ENCODE measurements at places on chromosomes 2 and 18.
A peak's percentile ranks its signal among the peaks of the same experiment; 100 is the strongest.

GRCh38 chr2:156901373-156902031 is 356.0 kb upstream of the GALNT5 start:
- no peaks in the 10 kb centered on the region for H3K27me3 ChIP-seq
- no peaks in the 10 kb centered on the region for H3K36me3 ChIP-seq
- DNase-seq = no peak
- H3K4me3 ChIP-seq = no peak overlapping the region
- no peak overlapping the region for H3K27ac ChIP-seq
- no peaks in the 10 kb centered on the region for H3K4me1 ChIP-seq

DNA sequence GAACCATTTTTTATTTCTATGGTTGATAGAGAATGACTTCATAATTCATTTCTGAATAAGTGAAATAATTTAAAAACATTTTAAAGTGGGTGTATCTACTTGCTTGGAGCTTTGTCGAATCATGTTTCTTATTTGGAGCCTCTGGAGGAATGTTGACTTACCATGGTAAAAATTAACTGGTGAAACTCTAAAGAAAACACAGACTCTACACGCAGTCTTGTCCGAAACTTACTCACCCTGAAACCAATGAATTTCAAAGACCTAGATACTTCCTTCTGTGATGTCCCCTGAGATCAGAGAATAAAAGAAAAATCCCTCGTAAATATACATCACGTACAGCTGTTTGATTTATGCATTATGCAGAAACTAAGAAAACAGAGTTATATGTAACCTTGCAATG is 665.2 kb upstream of the NRXN1 start:
- no peaks in the 10 kb centered on the region for H3K27me3 ChIP-seq
- H3K27ac ChIP-seq = no peak overlapping the region
- no peak overlapping the region for H3K4me3 ChIP-seq
- no peaks in the 10 kb centered on the region for H3K36me3 ChIP-seq

DNA sequence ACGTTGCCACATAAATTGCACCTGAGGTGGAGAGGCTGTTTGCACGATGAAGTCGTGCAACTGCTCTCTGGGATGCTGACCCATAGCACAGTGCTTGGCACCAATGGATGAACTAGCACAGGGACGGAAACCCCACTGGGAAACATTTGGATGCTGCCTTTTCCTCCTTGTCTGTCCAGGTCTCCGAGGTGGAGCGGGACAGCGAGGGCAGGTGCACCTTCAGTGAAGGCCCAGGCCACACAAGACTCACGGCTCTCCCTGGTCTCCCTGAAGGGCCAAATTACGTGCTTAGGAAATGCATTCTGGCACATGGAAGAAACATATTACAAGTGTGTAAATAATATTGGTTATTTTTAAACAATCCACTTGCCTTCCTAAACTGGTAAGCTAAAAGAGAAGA is 70.3 kb downstream of the TPO start:
- no peaks in the 10 kb centered on the region for H3K36me3 ChIP-seq
- no peaks in the 10 kb centered on the region for H3K4me1 ChIP-seq
- DNase-seq = no peak
- no peaks in the 10 kb centered on the region for H3K27me3 ChIP-seq

GRCh38 chr2:19073522-19073921 is 284.9 kb downstream of the OSR1 start:
- no peaks in the 10 kb centered on the region for H3K27me3 ChIP-seq
- no peak overlapping the region for H3K4me3 ChIP-seq
- H3K36me3 ChIP-seq = no peaks in the 10 kb centered on the region
- H3K27ac ChIP-seq = no peak overlapping the region
- DNase-seq = no peak
- no peaks in the 10 kb centered on the region for H3K4me1 ChIP-seq

DNA sequence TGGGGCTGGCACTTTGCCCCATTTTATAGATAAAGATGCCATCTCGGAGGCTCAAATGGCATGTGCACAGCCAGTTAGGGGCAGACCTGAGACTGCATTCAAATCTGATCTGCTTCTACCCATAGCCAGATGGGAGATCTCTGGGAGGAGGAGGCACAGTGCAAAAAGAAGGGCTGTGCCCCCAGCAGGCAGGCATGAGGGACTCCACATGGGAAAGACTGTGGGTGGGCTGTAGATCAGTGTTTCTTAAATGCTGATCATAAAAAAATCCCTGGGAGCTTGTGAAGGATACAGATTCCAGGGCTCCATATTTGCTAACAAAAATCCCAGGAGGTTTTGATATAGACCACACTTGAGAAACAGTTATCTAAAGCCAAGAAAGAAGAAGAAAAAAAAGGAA is 15.2 kb downstream of the PAX8 start:
- no peak overlapping the region for H3K27ac ChIP-seq
- H3K4me1 ChIP-seq = no peaks in the 10 kb centered on the region
- H3K4me3 ChIP-seq = no peak overlapping the region
- no peaks in the 10 kb centered on the region for H3K27me3 ChIP-seq

GRCh38 chr2:239908308-239908707 is 116.8 kb downstream of the NDUFA10 start:
- H3K27me3 ChIP-seq = no peaks in the 10 kb centered on the region
- H3K27ac ChIP-seq = no peak overlapping the region
- H3K4me1 ChIP-seq = no peaks in the 10 kb centered on the region
- no peaks in the 10 kb centered on the region for H3K36me3 ChIP-seq
- DNase-seq = no peak
- H3K4me3 ChIP-seq = no peak overlapping the region

- H3K27me3 ChIP-seq = no peaks in the 10 kb centered on the region
- DNase-seq = no peak
- H3K4me3 ChIP-seq = no peak overlapping the region
- H3K27ac ChIP-seq = no peak overlapping the region
- no peaks in the 10 kb centered on the region for H3K4me1 ChIP-seq
- H3K36me3 ChIP-seq = no peaks in the 10 kb centered on the region
Measured at GRCh38 chr2:234178330-234179030, 128.0 kb downstream of the SPP2 start.

- no peak overlapping the region for H3K27ac ChIP-seq
- no peak overlapping the region for H3K4me3 ChIP-seq
- no peaks in the 10 kb centered on the region for H3K4me1 ChIP-seq
- no peaks in the 10 kb centered on the region for H3K27me3 ChIP-seq
Measured at GRCh38 chr18:2394684-2395083, 176.6 kb downstream of the METTL4 start.

GRCh38 chr2:208358758-208359631 is 47.6 kb upstream of the PTH2R start:
- no peak overlapping the region for H3K27ac ChIP-seq
- H3K27me3 ChIP-seq = no peaks in the 10 kb centered on the region
- H3K4me1 ChIP-seq = no peaks in the 10 kb centered on the region
- DNase-seq = no peak
- peaks cover 29% of the 10 kb centered on the region for H3K36me3 ChIP-seq
- H3K4me3 ChIP-seq = no peak overlapping the region

DNA sequence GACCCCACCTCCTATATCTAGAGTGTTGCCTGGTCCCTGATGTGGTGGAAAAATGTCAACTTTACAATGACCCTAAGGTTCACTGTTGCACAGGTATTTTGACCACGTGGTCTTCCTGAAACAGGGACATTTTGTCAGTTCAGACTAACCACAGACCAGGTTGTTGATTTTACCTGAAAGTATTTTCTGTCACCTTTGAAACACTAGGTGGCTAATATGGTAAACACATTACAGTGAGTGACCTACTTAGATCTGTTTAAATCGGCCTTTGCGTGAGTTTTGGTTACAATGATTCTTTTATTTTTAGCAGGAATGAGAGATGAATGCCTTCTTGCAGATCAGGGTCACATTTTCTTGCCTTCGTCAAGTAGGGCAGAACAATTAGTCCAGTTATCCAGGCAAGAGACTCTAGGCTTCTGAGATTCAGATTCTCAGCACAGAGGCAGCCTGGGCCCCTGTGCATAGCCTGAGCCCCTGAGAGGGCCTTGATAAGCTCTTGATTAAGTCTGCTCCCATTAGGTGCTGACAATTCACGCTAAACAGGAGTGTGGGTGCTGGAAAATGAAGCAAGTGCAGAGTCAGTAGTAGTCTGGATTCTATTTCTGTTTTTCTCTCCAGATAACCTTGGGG is 226.2 kb downstream of the KCNS3 start:
- H3K27me3 ChIP-seq = no peaks in the 10 kb centered on the region
- DNase-seq = no peak
- no peak overlapping the region for H3K27ac ChIP-seq
- H3K36me3 ChIP-seq = no peaks in the 10 kb centered on the region

DNA sequence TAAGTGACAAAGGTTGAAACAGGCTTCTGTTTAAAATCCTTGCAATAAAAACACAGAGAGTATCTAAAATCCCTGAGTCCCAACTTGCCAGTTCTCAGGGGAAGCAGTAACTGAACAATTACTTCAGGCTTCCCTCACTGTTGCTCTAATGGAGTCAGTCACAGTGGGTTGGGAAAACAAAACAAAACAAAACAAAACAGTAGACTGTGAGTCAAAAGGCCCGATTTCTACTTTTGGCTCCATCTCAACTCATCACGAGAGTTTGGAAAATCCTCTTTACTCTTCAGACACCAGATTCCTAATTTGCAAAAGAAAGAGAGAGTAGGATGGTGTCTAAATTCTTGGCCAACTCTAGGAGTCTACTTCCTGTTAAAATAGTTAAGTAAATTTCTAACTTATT is 1.1 kb downstream of the FSHR start:
- H3K36me3 ChIP-seq = no peaks in the 10 kb centered on the region
- no peak overlapping the region for H3K4me3 ChIP-seq
- no peak for DNase-seq
- H3K27ac ChIP-seq = no peak overlapping the region

GRCh38 chr18:36467614-36468013 is 170.1 kb downstream of the FHOD3 start:
- no peak overlapping the region for H3K4me3 ChIP-seq
- H3K27me3 ChIP-seq = no peaks in the 10 kb centered on the region
- no peak for DNase-seq
- peaks cover 42% of the 10 kb centered on the region for H3K4me1 ChIP-seq

GRCh38 chr2:236175548-236176150 is 7.5 kb upstream of the GBX2 start:
- no peaks in the 10 kb centered on the region for H3K36me3 ChIP-seq
- no peak overlapping the region for H3K4me3 ChIP-seq
- H3K27ac ChIP-seq = no peak overlapping the region
- no peak for DNase-seq
- H3K27me3 ChIP-seq = peaks cover 83% of the 10 kb centered on the region

GRCh38 chr2:3078684-3079083 is 298.9 kb downstream of the EIPR1 start:
- no peak overlapping the region for H3K4me3 ChIP-seq
- no peak for DNase-seq

GRCh38 chr2:194232600-194232999 is 1424.4 kb upstream of the SLC39A10 start:
- H3K4me1 ChIP-seq = no peaks in the 10 kb centered on the region
- no peak for DNase-seq

DNA sequence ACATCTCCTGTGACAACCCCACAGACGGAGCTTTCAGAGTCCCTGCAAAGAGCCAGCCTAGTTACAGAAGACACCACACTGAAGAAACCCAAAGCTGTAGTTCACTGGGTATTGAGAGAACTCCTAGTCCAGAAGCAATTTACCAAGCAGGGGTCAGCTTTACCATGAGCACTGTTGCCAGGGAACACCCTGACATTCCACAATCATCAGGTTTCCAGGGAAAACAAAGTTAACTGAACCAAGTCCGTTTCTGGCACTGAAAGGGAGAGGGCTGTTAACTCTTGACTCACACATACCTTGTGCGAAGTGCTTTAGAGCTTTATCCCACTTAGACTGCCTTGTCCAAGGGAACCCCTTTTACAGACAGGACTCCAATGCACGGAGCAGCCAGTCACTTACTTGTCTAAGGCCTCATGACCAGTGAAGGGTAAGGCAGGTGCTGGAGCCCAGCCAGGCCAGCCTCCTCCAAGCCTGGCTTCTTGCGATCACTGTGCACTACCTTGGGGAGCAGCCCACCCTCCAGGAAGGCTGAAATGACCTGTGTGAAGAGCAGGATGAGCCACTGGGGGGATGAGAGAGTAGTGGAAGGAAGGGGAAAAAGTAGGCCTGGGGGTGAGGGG is 53.9 kb downstream of the REEP1 start:
- H3K36me3 ChIP-seq = no peaks in the 10 kb centered on the region
- H3K4me3 ChIP-seq = no peak overlapping the region
- no peaks in the 10 kb centered on the region for H3K27me3 ChIP-seq
- H3K4me1 ChIP-seq = peaks cover 21% of the 10 kb centered on the region
- DNase-seq = no peak

DNA sequence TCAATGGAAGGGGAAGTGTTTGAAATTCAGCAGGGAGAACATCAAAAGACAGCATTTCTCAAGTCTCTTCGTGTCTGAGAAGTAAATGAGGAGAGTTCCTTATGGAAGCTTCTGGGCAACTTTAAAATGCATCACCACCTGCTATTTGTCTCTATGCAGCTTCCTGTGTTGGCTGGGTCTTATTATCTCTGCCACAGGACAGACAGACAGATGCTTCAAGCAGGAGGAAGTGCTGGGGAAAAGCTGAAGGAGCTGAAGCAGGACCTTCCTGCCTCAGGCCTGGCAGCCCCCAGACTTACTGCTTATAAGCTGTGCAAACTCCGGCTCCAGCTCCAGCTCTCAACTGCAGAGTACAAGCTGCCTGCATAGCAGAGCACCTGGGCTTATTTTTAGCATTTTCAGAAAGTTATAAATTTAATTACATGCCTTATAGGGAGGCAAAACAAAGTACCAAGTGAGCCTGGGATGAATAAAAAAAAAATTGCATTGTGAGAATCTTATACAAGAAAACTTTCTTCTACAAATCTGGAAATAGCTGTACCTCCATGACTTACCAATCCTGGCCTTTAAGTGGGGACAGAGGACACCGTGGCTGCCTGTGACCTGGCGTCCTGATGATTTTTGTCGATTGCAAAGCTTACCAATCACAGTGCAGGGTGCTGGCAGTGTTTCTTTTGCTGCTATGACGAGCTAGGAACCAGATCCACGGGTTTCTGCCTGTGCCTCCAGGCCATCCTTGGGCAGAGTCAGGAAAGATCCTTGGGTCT is 206.3 kb downstream of the SEPTIN10 start:
- H3K36me3 ChIP-seq = no peaks in the 10 kb centered on the region
- no peaks in the 10 kb centered on the region for H3K27me3 ChIP-seq
- H3K27ac ChIP-seq = no peak overlapping the region
- H3K4me1 ChIP-seq = no peaks in the 10 kb centered on the region
- DNase-seq = no peak

GRCh38 chr2:160614391-160614790 is 120.8 kb upstream of the RBMS1 start:
- H3K4me3 ChIP-seq = no peak overlapping the region
- H3K27ac ChIP-seq = no peak overlapping the region
- H3K36me3 ChIP-seq = no peaks in the 10 kb centered on the region

DNA sequence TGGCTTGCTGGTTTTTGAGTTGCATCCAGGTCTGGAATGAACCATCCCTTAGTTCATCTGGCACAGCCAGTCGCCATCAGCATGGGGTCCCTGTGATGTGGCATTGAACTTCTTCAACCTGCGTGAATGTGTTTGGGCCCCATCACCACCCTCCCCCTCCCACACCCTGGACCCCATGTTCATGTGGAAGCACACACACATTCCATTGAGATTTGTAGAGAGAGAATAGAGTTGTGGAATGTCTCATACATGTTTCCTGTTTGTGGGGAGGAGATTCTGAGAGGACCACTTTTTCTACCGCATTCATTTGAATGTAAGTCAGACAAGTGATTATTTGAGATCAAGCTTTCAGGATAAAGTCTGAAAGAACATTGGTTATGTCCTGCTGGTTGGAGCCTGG is 117.6 kb upstream of the EML6 start:
- peaks cover 57% of the 10 kb centered on the region for H3K4me1 ChIP-seq
- no peak for DNase-seq
- H3K36me3 ChIP-seq = no peaks in the 10 kb centered on the region

- peak overlapping the region; percentile 78 for H3K27ac ChIP-seq
- no peak for DNase-seq
- no peaks in the 10 kb centered on the region for H3K36me3 ChIP-seq
- H3K4me3 ChIP-seq = no peak overlapping the region
- H3K27me3 ChIP-seq = no peaks in the 10 kb centered on the region
- H3K4me1 ChIP-seq = peaks cover 23% of the 10 kb centered on the region
Measured at GRCh38 chr2:105411720-105412407, 13.0 kb upstream of the FHL2 start.

All from heart left ventricle (tissue), 16 donors.